Fibroblast of skin of back (primary cell): ENCODE measurements at places on chromosomes 6 and 20.

GRCh38 chr6:24306038-24306437 is 51.8 kb downstream of the DCDC2 start:
- no peak for DNase-seq

DNA sequence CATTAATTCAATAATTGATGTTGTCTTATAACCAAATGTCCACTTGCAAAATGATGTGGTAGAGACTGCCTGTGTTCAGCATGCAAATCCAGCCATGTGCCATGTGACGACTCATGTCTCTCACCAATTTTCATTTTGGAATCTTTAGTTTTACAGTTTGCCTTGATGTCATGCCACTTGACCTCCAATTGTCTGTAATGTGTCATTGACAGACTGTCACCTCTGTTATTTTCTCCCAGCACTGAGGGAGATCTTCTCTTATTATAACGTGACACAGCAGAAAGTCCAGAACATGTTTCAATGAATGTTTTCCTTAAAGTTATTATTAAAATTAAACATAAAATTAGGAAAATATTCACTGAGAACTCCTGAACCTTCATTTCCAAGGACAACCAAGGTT is 56.7 kb downstream of the LAMA4 start:
- no peak for DNase-seq

- no peak for DNase-seq
Observed at GRCh38 chr6:149166747-149167146, 150.8 kb upstream of the TAB2 start.

GRCh38 chr6:166950443-166950821 is 5.9 kb downstream of the RNASET2 start:
- no peak for DNase-seq

- no peak for DNase-seq
Observed at GRCh38 chr6:38943964-38944363, 104.6 kb upstream of the GLP1R start.

- peak; percentile 95 for DNase-seq
Observed at GRCh38 chr6:107763946-107764345, 60.2 kb downstream of the SCML4 start.

DNA sequence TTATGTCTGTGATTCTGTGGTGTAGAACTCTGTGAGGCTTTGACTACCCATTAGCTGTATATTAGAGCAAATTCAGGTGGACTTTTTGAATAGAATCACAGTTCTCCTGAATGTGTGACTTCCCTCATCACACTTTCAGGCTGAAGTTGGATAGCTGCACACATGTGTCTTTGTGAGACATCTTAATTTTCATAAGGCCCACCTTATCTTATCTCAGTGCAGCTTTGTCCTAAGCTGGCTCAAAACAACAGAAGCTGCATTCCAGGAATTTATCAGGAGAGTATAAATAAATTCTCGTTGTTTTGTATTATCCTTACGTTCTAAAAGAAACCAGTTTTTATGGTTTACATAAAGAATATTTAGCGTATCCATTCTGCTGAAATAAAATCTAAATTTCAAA is 26.2 kb upstream of the SLC35D3 start:
- DNase-seq = no peak

DNA sequence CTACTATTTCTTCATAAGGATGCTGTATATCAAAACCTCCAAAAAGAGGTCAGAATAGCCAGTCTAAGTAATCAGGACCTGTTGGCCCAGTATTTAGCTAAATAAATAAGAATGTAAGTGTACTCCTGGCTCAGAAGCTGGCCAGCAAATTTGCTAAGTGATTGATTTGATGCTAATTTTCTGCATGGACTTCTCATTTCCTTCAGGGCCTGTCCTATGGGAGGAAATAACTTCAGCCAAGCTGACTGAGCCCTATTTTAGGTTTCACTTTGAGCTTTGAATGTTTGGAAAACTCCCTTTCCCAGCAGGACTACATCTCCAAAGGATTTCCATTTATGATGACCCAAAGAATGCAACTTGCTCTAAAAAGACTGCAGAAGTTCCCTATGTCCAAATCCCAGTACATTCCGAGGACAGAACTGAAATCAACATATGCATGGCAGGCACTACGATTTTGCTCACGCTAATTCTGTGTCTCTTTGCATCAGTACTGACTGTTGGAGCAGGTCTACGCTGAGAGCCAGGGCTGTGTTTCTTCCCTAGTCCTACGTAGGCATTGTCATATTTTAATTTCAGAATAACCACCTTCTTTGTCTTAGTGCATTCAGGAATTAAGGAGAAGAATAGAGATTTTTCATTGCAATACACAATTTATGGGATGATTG is 441.4 kb upstream of the PLCB4 start:
- no peak for DNase-seq

DNA sequence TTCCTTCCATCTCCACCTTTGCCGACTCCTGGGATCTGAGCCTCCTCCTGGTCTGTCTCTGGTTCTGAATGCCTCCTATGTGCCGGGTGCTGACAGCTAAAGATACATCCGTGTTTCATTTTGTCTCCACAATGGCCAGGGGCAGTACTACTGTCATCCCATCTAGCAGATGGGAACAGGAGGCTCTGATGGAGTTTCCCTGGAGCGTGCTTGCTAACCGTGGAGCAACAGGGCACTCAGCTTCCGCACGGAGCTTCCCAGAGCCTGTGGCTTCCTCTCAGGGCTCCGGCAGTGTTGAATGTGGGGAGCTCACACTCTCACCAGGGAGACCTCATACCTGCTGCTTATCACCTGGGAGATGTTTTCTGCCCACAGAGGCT is 11.9 kb upstream of the NPBWR2 start:
- DNase-seq = no peak

DNA sequence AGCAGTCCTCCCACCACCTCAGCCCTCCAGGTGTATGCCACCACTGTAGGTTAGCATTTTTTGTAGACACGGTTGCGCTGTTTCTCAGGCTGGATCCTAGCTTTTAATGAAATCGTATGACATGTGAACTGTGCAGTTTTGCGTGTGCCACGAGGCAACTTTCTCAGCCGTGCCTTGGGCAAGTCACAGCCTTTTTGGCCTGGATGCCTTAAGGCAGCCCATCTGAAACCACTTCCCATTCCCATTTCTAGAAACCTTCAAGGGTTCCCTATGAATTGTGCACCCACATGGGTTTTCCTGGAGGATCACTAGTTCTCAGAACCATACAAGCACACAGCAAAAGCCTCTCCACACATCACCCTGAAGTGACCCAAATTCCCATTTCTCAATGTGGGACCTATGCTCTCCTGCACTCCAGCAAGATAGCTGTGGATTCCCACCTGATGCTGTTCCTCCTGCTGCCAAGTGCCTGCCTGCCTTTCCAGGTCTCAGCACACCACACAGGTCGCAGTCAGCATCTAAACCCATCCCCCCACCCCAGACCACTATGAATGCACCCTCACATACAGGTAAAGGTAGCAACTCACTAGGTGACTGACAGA is 28.9 kb downstream of the SNX5 start:
- DNase-seq = no peak

DNA sequence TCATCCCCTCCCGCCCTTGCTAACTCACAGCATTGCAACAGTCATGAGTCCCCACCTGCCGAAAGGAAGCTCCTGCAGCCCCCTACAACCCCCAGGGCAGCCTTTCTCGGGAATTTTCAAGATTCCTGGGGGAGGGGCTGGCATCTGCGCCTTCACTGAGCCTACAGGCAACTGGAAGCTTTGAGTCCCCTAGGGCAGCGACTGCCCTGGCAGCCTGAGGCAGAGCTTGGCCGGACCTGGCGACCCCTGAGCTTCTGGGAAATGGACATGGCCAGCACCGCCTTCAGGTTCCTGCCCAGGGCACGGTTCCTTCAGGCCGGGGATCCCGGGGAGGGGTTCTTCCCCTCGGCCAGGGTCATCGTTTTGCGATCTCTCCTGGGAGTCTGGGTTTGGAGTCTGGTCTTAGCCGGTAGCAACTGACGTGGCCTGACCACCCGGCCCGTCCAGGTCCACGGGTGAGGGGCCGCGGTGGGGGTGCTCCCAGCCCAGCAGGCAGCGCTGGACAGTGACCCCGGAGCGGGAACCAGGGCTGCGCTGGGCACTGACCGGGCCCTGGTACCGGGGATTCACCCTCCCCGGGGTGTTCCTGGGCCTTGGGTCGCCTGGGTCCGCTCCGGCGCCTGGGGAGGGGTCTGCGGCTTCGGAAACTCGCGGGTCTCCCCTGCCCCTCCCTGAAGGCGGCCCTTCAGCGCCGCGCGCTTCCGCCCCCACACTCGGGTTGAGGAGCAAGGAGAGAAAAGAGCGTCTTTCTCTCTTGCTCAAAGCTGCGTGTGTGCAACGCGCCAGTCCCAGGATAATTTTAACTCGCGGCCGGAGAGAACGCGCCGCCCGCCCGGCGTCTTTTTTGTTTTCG is 593 bp upstream of the COL9A3 start:
- no peak for DNase-seq

DNA sequence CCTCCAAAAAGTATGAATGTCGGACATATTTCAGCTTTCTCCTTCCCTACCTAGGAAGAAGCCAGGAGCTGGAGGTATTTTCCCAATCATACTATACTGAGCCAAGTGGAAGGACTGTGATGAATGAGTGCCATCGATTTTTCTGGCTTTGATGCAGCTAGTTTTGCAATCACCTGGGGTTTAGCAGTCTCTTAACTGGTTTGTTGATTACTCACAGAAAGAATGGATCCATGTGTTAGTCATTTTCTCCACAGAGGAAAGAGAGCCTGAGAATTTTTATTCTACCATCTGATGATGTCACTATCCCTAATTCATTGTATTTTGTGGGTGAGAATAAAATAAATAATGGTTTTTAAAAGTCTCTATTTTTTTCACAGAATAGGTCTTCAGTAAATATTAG is 282.9 kb upstream of the RNF217 start:
- DNase-seq = peak; percentile 25

DNA sequence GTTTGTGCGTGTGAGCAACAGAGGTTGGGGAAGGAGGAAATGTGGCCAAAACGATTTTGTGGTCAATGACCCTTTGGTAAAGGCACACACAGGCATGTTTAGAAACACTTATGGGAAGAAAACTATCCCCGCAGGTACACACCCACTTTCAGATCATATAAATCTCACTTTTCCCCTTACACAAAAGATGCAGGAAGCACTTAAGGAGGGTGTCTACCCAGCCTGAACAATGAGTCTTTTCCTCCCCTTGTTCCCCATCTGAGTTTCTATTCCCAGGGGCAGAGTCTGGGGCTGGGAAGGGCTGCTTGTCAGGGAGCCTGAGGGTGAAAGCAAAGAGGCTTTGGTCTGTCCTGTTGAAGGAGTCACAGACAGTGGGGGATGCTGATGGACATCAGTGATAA is 193.2 kb upstream of the SALL4 start:
- DNase-seq = no peak
